HT1080 (cell line): ENCODE measurements at places on chromosomes 4 and X.

DNA sequence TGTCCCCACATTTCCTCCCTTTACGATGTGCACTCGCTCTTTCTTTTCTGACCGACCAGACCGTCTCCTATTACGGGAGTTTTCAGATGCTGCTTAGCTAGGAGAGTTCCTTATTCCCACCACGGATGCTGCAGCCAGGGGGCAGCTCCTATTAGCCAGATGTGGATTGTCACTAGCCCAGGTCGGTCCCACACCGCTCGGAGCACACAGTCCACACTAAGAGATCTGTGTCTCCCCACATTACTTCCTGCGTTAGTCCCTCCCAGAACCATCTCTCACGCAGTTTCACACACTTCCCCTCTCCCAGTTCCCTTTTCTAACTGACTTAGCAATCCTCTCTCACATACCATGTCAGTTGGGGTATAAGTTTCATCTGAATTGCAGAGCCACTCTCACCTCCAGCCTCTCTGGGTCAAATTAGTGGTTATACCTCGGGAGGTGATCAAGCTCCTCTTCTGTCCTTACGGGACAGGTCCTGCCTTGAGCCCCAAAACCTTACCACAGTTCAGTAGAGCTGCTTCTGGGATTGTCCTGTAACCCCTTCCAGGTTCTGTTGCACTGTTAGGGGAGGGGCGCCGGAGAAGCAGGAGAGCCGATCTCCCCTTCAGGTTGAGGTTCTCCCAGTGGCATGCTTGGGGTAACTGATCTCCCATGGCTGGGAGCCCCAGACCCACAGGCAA is 28.2 kb downstream of the SULT1E1 start:
- DNase-seq: no peak

- no peak for DNase-seq
Observed at GRCh38 chr4:99157478-99157935, 13.4 kb upstream of the ADH4 start.

DNA sequence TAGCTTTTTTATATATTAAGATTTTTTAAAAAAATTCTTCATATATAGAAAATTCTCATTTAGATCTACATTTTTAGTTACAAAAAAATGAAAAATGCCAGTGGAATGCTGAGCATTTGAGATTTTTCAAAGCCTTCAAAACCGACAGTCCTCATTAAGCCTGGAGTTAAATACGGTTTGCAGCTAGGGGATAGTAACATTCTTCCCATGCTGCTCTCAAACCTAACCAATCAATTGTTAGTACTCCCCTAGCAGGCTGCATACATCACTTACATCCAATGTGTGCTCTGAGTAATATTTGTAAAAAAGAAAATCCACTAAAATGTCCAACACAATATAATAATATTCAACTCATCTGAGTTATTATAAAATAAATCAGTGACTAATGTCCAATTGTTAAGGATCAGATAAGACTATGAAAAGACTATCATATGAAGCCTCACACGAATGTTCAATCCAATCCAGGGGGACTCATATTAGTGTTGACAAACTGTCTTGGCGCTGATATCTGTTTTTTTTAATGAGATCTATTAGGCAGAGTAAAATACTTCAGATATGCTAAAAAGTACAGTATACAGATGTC is 227.6 kb upstream of the MAB21L2 start:
- DNase-seq: no peak

GRCh38 chr4:7352486-7352885 is 82.2 kb downstream of the PSAPL1 start:
- DNase-seq: no peak

- DNase-seq: peak; percentile 76
Observed at GRCh38 chrX:7372825-7373525, 225.0 kb upstream of the PUDP start.

- DNase-seq: peak; percentile 29
Observed at GRCh38 chr4:52714597-52715254, 36.5 kb downstream of the ERVMER34-1 start.

GRCh38 chr4:151331276-151332042 is 6.1 kb upstream of the SH3D19 start:
- peak; percentile 81 for DNase-seq

GRCh38 chr4:78766650-78767049 is 9.5 kb upstream of the BMP2K start:
- no peak for DNase-seq

DNA sequence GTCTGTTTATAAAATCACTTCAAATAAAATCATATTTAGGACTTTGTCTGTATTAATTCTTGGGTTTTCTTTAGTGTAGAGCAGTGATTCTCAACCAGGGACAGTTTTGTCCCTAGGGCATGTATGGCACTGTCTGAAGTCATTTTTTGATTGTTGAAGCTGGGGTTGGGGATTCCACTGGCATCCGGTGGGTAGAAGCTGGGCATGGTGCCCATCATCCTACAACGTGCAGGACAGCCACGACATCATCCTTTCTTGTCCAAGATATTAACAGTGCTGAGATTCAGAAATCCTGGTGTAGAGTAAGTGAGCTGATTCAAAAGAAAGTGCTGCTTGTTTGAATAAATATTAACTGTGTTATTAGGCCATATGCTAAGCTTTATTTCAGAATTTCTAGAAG is 28.6 kb downstream of the DCLK2 start:
- peak; percentile 43 for DNase-seq

DNA sequence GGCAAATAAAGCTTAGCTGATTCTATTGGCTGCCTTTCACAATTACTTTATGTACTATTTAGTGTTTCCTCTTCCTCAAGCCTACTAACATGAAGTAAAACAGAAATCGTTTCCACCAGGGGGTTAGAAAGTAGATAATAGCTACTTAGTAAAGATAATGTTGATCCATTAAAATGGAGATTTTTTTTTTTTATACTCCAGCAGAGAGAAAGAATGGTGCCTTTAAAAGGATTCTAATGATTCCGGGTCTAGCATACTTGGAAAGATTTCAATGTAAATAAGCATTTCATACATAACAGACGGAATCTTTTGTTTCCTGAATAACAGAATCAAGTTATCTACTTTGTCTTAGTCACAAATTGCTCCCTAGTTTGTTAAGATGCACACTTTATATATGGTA is 37.1 kb downstream of the GK start:
- no peak for DNase-seq

DNA sequence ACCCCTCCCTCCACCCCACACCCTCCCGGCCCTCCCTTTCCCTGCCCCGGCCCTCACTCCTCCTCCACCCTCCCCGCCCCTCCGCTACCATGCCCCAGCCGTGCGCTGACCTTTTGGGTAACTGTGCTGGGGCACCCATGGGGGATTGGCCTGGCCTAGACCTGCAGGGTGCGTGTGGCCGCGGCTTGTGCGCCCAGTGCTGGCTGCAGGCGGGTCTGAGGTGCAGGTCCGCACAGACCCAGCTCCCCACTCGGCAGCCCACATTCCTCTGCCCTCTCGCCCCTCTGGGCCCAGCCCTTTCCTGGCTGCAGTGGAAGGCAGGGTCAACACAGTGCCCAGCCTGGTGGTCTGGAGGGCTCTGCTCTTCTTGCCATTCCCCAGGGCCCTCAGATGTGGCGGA is 24.7 kb downstream of the FGFRL1 start:
- no peak for DNase-seq
